ENCODE measurements at places on chromosomes 7 and 10.

DNA sequence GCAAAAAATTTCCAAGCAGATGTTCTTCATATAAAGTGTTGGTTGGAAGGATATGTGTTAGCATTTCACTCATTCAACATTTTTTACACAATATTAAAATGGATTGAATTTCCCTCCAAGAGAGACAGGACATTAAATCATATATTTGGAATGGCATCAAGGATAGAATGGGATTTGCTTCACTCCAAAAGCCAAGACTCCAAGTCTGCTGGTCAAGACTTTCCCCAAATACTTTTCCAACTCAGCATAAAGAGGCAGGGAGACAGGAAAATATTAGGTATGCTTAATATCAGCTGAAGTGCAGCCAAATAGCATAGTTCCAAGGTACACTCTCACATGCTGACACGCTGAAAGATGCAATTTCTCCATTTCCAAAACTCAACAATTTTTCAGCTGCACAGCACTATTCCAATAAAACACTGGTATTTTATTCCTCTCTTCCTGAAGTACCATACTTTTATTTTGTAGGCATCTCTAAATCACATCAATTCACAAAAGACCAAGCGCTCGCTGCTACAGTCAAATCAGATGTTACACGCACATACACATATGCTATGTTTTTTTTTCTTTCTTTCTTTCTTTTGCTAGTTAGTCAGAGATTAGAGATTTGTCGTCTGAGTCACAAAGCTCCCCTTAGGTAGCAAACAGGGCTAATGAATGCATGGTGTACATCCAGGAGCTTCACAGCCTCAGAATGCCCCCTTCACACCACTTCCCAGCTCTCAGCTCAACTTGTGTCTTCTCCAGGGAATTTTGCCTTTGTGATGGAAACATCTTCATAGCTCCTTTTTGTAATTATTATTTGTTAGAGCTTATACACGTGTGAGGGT lies 1033.8 kb upstream of the AUTS2 start:
- DNase-seq, result no peak

DNA sequence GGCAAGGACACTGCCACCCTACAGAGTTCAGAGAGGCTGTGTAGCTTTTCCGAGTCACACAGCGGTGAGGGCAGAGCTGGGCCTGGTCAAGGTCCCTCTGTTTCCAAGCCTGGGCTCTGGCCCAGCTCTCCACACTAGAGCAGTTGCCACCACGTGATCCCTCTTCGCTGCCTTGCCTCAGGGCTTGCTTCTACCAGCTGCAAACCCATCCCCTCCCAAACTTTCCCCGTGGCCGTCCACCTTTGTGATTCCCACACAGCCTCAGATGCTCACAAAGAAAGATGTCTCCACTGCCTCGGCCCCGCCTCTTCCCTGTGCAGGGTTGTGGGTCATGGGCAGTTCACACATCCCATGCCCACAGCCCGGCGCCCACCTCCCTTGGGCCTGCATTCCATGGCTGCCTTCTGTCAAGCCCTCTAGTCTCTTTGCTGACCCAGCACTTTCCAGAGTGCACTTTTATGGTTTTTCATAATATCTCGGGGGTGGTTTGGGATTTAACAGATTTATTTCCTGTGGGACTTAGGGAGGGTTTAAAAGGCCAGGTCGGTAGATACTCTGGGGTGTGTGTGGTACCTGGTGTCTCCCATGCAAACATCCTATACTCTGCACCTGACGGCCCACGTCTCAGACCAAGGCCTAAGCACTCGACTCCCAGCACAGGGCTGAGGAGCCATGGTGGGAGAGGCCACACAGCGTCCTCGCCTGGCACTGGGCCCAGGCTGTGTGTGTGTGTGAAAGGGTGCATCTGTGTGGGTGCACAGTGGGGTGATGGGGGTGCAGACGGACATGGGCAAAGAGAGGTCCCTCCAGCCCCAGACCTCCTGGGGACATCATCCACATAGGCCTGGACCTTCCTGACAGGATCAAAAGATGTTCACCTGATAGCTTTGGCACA lies 59.6 kb downstream of the PKD1L1 start:
- no peak for DNase-seq

- DNase-seq, result peak; percentile 69
Observed at GRCh38 chr10:5895804-5896203, 5.8 kb downstream of the FBH1 start.

- DNase-seq, result no peak
Observed at GRCh38 chr7:139906879-139907278, 77.8 kb downstream of the TBXAS1 start.

GRCh38 chr10:5079306-5079830 lies 14.8 kb upstream of the AKR1C3 start:
- no peak for DNase-seq

DNA sequence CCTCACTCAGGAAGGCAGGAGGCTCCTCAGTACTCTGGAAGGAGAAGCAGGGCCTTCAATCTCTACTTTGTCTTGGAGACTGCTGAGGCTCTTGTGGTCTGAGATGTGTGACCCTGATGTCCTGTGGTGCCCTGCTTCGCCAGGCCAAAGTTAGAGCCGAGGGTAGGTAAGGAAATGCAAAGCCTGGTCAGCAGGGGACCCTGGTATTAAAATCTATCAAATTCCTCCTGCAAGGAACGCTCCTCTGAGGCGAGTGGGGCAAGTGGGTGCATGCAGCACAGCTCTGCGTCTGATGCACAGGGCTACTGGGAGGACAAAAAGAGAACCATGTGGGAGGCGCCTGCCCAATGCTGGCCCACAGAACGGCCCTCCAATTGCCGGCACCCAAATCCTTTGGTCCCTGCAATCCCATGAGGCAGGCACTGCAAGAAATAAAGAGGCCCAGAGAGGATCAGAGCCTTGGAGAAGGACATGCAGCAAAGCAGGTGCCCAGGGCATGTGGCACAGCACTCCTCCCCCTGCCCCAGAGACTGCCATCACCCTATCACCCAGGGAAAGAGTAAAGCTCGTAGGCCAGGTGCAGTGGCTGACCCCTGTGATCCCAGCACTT lies 23.1 kb upstream of the ZMIZ1 start:
- no peak for DNase-seq

GRCh38 chr7:96495751-96496216 lies 173.9 kb upstream of the SLC25A13 start:
- DNase-seq, result no peak

GRCh38 chr7:26630361-26630760 lies 234.0 kb downstream of the SKAP2 start:
- DNase-seq, result no peak

DNA sequence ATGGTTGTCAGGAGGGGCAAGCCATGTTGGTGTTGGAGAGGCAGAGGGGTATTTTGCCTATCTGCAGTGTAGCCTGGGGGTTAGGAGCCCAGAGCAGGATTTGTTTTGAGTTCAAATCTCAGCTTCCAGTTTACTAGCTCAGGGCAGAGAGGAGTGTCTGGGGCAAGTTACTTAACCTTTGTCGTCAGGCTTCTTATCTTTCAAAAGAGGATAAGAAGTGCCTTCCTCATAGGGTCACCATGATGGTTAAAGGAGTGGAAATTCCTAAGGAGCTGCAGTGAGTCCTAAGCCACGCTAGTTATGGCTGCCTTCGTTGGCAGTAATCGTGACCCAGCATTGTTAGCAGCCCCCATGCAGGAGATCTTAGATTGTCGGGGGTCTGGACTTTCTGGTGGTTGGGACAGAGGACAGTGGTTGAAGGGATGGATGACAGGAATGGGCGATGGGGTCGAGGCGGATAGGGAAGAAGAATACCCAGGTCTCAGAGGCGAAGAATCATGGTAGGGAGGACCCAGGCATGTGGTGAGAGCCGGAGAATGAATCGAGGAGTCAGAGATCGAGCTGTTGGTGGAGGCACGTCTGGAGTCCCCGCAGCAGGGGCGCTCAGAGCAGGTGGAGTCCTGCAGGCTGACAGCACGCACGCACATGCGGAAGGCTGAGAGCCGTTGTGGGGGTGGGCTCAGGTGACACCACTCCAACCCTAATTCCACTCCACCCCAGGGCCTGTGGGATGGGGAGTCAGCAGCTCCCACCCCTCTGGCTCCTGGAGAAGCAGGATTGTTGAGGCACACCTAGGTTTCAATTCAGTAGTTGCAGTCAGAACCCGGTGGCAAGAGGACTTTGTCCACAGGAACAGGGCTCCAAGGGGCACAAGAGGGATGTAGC lies 11.6 kb downstream of the ADCK2 start:
- no peak for DNase-seq

GRCh38 chr10:79979976-79980687 lies 31.2 kb upstream of the SFTPD start:
- no peak for DNase-seq

DNA sequence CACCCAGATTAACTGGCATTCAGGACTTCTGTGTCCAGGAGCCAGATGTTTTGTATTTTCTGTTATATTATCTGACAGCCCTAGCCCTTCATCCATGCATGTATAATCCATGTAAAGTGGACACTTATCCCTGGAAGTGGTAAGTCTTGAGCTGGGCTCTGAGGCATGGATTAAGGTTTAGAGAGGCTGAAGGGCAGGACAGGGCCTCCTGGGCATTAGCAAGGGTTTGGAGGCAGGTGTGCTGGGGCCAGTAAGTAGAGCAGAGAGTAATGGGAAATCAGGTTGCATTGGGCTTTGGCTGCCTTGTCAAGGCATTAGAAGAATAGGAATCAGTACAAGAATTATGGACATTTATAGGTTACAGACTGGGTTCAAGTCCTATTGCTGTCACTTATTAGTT lies 138.0 kb downstream of the DYNC1I1 start:
- no peak for DNase-seq

DNA sequence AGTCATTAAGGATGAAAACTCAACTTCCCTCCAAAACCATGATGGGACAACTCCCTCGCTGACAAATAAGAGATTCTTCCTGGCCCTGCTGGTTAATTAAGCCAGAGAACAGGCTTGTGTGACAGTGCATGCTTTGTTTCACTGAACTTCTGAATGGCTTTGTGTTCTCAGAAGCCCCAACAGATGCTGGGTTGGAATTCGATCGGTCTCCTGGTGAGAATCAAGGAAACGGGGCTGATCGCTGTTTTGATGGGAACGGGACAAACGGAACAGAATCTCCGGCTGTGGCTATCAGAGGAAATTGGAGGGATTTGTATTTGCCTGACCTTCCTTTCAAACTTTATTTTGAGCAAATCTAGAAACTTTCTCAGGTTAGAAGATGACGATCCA lies 145.0 kb downstream of the RNF216 start:
- no peak for DNase-seq

- DNase-seq, result no peak
Observed at GRCh38 chr7:107938456-107939250, 47.7 kb downstream of the DLD start.

DNA sequence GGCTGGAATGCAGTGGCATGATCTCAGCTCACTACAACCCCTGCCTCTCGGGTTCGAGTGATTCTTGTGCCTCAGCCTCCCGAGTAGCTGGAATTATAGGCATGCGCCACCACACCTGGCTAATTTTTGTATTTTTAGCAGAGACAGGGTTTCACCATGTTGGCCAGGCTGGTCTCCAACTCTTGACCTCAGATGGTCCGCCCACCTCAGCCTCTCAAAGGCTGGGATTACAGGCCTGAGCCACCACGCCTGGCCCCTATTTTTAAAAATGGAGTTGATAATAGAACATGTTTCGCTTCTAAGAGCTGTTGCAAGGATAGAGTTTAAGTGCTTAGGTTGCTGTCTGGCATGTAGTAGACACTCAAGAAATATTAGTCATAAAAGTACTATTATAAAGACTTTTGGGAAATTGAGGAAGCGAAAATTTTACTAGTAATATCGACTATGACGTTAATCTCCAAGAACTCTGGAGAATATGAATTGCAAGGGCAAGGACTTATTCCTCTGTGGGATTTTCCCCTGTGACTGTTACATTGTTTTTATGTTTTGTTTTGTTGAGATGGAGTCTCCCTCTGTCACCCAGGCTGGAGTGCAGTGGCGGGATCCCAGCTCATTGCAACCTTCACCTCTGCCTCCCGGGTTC lies 7.9 kb downstream of the GTF2I start:
- DNase-seq, result no peak

GRCh38 chr7:409339-410281 lies 110.0 kb downstream of the PDGFA start:
- DNase-seq, result no peak

- no peak for DNase-seq
Observed at GRCh38 chr7:127955051-127955531, 76.1 kb downstream of the LRRC4 start.

GRCh38 chr7:114209968-114210367 lies 204.6 kb upstream of the FOXP2 start:
- no peak for DNase-seq

DNA sequence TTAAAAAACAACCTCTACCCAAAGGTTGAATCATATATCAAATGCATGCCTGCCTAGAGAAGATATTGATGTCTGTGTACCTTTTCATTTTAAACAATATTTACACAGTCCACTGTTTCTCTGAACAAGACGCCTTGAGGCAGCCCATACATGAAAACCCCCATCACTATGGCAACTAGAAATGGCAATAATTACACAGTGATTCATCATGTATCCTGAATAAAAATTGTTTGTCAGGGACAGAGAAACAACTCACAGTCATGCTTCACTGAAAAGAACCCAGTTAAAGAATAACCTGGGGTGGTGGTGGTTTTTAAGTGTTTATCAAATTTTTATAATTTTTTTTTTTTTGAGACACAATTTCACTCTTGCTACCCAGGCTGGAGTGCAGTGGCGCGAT lies 19.7 kb downstream of the DNAJC12 start:
- no peak for DNase-seq

DNA sequence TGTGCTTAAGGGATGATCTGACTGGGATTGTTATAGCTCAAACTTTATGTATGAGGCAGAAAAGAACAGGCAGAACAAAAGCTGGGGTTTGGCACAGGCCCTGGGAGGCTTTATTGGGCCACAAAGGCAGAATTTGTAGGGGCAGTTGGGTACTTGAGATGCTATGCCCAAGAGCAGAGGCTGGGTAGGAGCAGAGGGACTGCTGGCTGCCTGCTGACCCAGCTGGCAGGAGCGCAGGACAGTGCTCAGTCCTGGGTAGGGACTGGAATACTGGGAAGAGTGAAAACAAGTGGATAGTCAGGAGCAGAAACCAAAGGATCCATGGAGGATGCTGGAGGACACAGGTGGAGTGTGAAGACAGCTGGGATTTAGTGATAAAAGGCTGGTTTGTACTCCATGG lies 75.7 kb downstream of the CCDC3 start:
- DNase-seq, result no peak

DNA sequence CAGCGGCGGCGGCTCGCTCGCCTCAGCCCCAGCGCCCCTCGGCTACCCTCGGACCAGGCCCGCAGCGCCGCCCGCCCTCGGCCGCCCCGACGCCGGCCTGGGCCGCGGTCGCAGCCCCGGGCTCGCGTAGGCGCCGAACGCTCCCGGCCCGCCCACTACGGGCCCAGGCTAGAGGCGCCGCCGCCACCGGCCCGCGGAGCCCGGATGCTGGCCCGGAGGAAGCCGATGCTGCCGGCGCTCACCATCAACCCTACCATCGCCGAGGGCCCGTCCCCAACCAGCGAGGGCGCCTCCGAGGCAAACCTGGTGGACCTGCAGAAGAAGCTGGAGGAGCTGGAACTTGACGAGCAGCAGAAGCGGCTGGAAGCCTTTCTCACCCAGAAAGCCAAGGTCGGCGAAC lies 18.2 kb upstream of the TSPAN33 start:
- DNase-seq, result no peak

DNA sequence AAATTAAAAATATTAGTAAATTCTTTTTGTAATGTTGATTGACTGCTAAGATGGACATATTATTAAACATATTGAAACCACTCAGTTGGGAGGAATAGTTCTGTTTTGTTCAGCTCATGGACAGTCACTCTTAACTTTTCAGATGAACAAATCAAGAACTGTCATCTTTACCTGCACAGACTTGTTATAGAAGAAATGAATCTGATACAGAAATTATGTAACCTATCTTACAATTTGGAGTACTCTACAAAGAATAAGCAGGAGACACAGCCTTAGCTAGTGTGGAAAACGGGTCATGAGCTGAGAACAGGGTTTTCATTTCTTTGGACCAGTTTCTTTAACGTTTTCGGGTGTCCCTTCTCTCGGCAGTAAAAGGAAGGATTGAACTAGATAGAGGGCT lies 1.2 kb upstream of the ANLN start:
- DNase-seq, result no peak

All from GM12864 (cell line).